ENCODE measurements at places on chromosomes 6 and 20.

GRCh38 chr20:6654513-6655252 is 112.8 kb upstream of the BMP2 start:
- DNase-seq = no peak

- DNase-seq = no peak
Measured at GRCh38 chr6:25714765-25715164, 39.8 kb upstream of the SLC17A4 start.

GRCh38 chr20:32205110-32205842 is 2.3 kb downstream of the PLAGL2 start:
- no peak for DNase-seq

DNA sequence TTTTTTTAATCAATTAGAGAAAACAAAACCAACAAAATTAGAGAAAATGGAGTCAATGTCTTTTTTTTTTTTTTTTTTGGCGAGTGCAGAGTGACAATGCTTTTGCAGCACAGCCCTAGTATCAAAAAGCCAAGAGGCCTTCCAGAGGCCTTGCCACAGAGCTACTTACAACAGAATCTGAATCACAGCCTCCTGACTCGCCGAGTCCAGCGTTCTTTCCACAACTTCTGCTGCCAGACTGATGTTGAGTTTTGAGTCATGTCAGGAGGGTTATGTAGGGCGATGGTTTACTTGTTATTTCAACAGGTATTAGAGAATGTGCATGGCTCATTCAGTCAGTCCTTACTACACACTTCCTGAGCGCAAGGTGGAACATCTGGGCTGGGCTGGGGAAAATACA is 88.6 kb downstream of the FNDC1 start:
- no peak for DNase-seq

- DNase-seq = no peak
Measured at GRCh38 chr6:46505693-46506512, 14.7 kb upstream of the RCAN2 start.

DNA sequence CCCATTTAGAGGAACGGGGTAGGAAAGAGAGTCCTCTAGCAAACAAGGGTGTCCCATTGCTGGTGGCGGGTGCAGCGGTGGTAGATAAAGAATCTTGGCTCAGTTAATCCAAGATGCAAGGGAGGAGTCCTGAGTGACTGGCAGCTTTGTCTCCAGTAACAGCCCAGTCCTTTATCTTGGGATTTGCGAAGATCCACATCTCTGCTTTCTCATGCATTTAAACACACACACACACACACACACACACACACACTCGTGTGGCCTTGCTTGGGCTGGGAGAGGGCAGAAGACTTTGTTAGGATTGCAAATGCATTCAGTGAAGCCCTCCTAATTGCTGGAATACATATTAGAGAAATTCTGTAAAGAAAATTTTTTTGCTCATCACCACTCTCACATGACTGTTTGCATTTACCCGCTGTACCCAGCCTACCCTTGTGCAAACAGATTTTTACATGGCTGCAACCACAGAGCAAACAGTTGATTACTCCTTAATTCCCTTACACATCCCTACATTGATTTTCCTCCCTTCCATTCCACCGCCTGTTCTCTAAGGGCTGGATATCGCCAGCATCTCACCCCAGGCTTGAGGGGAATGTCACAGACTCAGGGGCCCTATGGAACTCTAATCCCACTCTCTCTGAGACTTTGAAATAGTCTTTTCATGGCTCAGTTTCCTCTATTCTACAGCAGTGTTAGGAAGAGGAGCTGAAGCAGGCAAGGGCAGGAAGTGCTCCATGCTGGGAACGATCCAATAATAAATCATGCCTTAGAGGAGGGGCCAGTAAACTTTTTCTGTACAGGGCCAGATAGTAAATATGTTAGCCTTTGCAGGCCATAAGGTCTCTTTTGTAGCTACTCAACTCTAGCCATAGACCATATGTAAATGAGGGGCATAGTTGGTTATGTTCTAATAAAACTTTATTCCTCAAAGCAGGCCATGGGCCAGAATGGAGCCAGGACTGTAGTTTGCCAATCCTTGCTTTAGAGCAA is 3.5 kb downstream of the C6orf132 start:
- no peak for DNase-seq

DNA sequence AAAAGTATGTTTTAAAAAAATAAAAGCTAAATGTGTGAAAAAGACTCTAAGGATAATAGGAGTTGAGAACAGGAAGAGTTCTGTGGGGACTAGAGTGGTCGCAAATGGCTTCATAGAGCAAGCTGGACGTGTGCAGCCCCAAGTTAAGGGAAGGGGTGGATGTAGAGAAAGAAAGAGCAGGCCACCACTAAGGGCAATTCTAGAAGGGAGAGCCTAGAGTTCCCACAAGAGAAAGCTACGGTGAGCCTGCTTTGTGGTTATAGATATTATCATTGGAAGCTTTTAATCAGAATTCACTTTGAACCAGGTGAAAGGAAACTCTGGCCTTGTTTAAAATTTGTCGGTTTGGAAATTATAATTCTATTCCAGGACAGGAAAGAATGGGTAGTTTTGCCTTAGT is 101.6 kb downstream of the HIVEP2 start:
- no peak for DNase-seq

GRCh38 chr6:37695273-37695672 is 2.4 kb downstream of the MDGA1 start:
- no peak for DNase-seq

- no peak for DNase-seq
Measured at GRCh38 chr20:18427214-18427613, 39.6 kb downstream of the DZANK1 start.

GRCh38 chr6:160190973-160191372 is 67.6 kb downstream of the SLC22A2 start:
- DNase-seq = no peak

- no peak for DNase-seq
Measured at GRCh38 chr6:135002229-135002844, 52.3 kb downstream of the HBS1L start.

- no peak for DNase-seq
Measured at GRCh38 chr6:155317186-155317585, 2.9 kb upstream of the TFB1M start.

GRCh38 chr6:22349528-22349927 is 52.7 kb upstream of the PRL start:
- no peak for DNase-seq

DNA sequence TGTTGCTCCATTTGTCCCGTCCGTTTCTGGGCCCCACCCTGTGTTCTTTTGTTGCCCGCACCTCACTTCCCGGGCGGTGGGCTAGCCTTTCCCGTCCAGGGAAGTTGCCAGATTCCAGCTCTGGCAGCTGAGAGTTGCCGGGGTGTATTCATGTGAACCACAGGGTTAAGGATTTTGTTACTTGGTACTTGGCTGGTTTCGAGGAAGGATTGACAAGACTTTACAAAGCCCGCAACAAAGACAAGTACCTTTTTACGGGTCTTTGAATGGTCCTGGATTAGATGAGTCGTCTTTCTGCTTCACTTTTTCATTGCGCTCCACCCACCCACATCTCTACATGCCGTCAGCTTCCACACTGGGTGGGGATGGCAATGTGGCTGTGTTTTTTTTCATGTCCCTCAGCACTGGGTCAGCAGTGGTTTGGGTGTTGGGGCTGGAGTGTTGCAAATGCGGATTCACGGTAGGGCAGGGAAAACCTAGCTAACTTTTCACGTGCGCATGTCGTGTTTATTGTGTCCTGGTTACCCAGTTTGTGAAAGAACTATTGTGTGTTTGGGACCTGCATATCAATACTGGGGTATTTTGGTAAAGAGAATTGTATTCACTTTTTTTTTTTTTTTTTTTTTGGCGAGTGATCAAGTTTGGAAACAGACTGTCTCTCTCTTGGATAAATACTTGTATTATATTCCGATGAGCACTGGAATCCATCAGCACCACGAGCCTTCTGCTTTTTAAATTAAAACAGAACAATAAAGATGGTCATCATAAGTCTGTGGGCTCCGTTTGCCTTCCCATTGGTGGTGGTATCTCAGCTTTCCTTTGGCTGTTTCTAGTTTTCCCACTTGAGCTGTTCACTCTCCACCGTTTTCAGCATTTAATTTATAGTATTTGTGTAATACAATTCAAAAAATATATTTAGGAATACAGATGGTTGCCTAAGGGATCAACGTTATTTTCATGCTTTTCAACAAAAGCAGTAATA is 1.2 kb downstream of the DUSP22 start:
- DNase-seq = no peak

- no peak for DNase-seq
Measured at GRCh38 chr6:33050014-33050810, 23.2 kb downstream of the HLA-DPA1 start.

- no peak for DNase-seq
Measured at GRCh38 chr20:49166534-49167449, 21.3 kb downstream of the STAU1 start.

DNA sequence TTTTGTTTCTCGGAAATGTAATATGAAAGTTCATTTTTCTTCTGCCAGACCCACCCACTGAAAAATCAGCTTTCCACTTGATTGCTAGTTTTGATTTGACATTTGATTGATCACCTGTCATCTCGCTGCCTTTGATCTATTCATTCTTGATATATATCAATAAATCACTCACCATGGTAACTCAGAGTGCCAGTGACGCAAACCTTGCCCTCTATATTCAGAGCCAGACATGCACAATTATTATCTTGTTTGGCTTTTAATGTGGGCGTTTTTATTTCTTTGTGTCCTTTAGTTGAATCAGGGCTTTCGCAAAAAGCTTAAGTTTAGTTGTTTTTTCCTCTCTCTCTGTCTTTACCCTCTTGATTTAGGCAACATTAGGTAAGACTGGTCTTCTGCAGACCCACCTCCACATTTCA is 2.0 kb downstream of the TSHZ2 start:
- DNase-seq = no peak

GRCh38 chr6:110874880-110875547 is 429 bp downstream of the AMD1 start:
- DNase-seq = no peak

DNA sequence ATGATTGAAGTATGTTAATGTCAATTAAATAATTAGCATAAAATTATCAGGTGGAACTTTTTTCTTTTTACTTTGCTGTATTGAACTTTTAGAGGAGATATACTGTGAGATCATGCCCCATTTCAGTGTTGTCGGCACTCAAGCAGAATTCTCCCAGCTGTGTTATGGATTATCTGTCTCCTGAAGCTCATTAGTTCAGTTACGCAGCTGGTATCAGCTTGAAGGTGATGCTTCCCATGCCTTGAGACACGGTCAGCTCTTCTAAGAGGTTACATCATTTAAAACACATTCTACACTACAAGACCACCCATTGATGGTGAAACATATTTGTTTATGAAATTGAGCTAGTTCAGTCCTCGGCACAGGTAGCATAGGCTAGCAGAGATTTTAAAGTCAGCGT is 68.9 kb upstream of the PHACTR2 start:
- DNase-seq = no peak

GRCh38 chr6:53615633-53616449 is 49.7 kb downstream of the KLHL31 start:
- DNase-seq = no peak

- no peak for DNase-seq
Measured at GRCh38 chr6:5781966-5782556, 224.7 kb downstream of the NRN1 start.

GRCh38 chr20:17641520-17641964 is 40.5 kb downstream of the RRBP1 start:
- DNase-seq = no peak

GRCh38 chr6:101747716-101748115 is 354.2 kb downstream of the GRIK2 start:
- no peak for DNase-seq

DNA sequence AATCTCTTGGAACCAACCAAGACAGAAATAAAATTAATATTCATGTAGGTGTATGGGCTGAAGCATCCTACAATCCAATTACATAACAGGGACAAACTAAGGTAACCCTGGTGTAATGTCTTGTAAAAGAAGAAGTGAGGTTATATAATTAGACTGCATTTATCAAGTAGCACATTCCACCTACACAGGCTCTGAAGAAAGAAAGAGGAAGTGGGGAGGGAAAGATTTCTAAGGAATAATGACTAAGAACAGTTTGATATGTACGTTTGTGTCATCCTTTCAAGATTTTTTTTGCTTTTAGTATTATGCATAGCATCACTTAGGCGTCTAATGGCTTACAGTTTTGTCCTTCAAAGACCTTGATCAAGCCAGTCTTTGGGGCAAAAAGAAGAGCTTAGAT is 139.7 kb downstream of the PLCB1 start:
- DNase-seq = no peak

DNA sequence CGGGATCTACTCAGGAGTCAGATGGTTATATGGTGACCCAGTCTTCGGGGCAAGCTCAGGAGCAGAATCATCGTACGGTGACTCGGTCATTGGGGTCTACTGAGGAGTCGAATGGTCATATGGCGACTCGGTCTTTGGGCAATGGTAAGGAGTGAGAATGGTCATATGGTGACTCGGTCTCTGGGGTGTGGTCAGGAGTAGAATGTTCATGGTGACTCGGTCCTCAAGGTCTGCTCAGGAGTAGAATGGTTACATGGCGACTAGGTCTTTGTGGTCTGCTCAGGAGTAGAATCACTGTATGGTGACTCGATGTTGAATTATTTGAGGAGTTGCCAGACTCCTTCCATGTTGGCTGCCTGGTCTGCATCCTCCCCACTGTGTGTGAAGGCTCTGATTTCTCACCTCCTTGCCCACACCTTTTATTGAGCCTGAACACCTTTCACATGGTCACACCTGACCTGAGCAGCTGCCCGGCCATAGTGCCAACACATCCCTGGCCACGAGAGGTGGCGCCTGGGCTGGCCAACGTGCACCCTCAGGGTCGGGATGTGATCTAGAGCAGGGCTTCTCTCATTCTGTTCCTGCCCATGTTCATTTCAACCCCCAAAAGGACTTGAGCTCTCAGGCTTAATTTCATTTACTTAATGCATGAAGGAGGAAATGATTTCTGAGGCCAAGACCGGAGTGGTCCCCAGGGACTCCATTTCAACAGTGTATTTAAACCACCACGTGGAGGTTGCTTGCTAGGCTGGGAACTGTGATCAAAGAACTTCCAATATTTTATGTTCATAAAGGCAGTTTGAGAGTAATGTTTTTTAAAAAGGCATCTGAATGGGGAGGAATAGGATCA is 119.5 kb downstream of the PHACTR3 start:
- DNase-seq = no peak

GRCh38 chr6:54929245-54929909 is 82.8 kb downstream of the FAM83B start:
- DNase-seq = no peak

- no peak for DNase-seq
Measured at GRCh38 chr6:10259671-10260070, 155.2 kb downstream of the TFAP2A start.

DNA sequence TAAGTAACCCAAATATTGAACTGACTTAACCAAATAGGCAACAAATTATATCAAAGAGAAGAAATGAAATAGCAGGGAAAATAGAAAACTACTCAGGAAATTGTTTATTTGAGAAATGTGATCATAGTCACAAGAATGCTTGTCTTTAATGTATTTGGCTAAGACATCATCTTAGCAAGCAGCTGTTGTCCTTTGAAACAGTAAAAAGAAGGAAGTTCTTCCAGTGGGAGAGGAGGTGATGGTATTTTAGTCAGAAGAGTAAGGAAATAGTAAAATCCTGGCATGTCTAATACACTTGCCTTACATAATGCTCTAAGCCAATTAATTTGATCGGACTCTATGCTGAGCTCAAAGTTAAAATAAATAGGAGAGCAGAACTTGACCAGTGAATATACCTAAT is 126.5 kb downstream of the EPM2A start:
- DNase-seq = no peak

GRCh38 chr6:18444111-18444510 is 57.0 kb downstream of the RNF144B start:
- no peak for DNase-seq

Measured in omental fat pad (tissue), 4 donors.